ENCODE measurements at places on chromosomes 11 and 22.

DNA sequence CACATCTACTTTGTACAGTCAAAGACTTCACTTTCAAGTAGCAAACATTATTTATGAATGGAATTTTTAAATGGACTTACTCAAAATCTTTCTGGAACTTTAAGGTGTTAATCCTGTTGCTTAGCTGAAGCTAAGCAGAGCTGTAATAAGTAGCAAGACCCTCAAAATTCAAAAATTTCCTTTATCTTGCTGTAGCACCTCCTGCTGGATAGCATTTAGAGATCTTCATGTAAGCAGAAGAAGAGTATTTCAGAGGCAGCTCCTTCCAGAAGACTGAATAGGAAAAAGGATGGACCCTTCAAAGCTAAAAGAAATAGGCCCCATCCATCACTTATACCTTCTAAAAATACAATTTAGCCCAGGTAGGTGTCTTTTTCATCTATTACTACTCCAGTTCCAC is 3.4 kb downstream of the PHF21A start:
- DNase-seq: no peak

DNA sequence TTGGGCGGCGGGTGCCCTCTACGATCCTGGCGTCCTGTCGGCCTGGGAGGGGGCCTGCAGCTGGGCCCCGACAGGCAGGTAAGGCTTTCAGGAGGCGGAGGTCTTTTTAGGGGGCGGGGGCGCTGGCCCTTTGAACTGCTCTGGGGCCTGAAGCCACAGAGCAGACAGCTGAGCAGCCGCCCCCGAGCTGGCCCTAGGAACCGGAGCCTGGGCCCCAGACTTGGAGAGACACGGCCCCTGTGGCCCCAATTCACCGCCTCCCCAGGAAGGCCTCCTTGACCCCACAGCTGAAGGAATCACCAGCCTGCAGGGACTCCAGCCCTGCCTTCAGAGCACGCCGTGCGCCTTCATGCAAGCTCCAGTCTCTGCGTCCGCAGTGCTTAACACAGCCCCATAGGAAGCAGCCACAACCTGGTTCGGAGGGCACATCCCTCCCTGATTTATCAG is 618 bp upstream of the CERK start:
- DNase-seq: peak; percentile 53

GRCh38 chr11:46800177-46800576 is 45.9 kb downstream of the CKAP5 start:
- DNase-seq: no peak

DNA sequence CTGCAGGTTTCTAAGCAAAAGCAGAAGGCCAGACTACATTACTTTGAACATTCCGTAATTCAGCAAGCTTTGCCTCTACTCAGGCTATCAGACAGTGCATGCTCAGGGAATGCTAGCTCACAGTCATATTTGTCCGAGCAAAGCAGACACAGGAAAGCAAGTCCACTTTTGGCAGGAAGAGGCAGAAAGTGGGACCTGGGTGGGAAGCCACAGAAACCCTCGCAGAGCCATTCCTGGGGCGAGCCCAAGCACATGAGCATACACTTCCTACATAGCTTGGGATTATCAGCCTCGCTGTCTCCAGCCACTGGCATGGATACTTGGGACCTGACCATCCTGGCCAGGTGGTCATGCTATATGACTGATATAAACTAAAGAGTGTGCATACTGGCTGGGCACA is 113.3 kb downstream of the TRIM29 start:
- DNase-seq: no peak

- no peak for DNase-seq
These were observed 40.5 kb downstream of the MTMR2 start for GRCh38 chr11:95883381-95883780.

GRCh38 chr11:131642756-131643531 is 272.5 kb downstream of the NTM start:
- no peak for DNase-seq

DNA sequence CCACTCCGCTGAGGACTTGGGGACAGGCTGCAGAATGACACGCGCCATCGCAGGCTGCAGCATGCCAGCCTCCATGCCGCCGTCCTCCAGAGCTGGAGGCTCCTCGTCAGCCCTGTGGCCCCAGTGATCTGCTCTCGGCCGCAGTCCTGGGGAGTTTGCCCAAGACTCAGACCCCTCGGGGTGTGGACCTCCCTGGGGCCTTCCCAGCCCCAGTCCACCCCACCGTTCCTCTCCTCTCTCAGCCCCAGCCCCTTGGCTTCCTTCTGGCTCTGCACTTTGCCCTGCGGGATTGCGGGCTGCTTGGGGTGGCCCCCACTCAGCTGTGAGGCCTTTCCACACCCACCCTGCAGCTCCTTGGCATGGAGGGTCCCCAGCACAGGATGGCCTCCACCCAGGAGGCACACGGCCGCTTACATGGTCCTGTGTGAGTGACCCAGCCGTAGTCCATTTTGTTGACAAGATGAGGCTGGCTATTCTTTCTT is 414.9 kb downstream of the TBC1D22A start:
- DNase-seq: no peak

DNA sequence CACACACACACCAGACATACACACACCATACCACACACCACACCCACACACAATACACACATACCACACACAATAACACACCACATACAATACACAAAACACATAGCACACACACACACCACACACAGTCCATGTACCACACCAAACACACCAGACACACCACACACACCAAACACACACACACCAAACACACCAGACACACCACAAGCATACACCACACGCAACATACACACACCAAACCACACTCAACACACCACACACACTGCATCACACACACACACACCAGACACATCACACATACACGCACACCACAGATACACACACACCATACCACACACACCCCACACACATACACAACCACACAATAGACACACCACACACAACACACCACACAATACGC is 54.8 kb downstream of the IGSF9B start:
- no peak for DNase-seq

- no peak for DNase-seq
These were observed 92.6 kb downstream of the ENTHD1 start for GRCh38 chr22:39800790-39801520.

DNA sequence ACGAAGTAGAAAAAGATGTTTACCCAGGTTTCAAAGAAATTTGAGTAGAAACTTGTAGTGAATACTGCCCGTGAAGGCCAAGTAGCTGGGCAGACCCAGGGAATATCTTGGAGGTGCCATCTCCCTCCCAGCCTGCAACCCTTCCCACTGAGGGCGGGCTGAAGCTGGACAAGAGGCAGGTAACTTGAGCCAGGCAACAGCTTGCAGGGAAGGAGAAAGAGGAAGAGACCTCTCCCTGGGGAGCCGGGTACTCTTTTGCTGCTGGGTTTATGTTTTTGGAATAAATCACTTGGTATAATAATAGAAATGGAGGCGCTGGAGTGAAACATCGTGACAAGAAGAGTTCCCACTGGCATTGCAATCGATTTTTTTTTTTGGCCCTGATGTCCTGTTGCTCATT is 49.4 kb upstream of the JAM3 start:
- DNase-seq: no peak

DNA sequence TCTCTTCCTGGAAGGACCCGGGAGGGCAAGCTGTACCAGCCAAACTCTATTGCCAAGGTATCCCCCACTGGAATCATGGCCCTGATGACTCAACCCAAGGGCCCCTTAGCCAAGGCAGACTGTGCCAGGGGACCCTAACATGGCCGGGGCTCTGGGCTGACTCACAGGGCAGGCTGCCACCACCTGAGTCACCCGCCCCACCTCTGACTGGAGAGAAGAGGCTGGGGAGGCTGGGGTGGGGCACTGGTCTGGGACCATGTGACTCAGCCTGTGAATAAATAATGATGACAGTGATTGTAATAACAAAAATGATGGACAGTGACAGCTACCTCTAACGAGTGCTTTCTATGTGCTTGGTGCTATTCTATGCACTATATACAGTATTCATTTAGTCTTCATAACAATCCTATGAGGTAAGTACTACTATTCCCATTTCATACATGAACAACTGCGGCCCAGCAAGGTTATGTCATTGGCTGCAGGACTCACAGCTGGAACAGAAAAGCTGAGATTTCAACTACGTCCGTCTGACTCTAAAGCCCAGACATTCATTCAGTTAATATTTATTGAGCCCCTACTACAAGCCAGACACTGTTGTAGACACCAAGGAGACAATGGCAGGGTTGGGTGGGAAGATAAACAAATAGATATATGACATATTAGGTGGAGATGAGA is 84.2 kb downstream of the FBXO7 start:
- DNase-seq: peak; percentile 71

DNA sequence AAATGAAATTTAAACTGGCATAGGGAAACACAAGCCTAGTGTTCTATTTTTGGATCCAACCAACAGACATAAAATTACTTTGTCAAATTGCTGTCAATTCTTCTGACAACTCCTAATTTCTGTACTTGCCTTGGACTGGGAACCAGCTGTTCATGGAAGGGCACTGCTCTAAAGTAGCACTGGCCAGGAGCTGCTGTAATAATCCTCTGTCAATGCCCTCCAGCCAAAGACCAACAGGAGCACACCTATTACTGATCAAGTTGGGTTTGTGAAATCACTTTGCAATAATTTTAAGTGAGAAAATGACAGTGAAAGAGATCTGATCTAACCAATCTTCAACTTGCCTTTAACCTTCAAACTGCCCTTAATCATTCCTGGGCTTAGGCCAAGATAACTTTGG is 18.9 kb upstream of the TMEM123 start:
- no peak for DNase-seq
